ENCODE measurements at places on chromosomes 6 and 20.

- no peak for DNase-seq
Observed at GRCh38 chr6:53756396-53756795, 38.4 kb upstream of the LRRC1 start.

GRCh38 chr6:139337001-139337400 lies 37.4 kb downstream of the CITED2 start:
- no peak for DNase-seq

DNA sequence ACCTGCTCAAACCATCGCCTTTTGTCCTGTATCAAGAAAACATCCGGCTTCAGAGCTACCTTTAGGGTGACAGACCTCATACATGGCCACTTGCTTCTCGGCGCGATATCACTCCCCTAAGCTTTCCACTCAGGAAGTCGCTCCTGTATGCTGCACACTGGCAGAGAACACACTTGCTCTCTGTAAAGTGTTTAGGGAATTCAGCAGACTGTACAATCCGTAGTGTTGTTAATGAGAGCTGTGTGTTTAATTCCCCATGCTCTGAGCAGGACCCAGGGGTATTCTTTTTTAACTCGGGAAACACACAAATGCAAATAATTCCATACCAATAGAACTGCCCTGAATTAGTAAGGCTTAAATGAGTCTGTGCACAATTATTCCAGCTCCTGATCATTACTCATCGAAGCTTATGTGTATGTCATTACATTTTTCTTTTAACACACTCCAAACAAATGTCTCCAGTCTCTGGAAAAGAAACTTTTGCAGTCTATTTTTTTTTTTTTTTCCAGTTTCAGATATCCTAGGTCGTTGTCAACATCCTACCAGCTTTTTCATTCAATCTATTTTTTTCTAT lies 338.7 kb upstream of the ARID1B start:
- DNase-seq, result no peak

- DNase-seq, result no peak
Observed at GRCh38 chr20:37533154-37533715, 5.6 kb upstream of the BLCAP start.

DNA sequence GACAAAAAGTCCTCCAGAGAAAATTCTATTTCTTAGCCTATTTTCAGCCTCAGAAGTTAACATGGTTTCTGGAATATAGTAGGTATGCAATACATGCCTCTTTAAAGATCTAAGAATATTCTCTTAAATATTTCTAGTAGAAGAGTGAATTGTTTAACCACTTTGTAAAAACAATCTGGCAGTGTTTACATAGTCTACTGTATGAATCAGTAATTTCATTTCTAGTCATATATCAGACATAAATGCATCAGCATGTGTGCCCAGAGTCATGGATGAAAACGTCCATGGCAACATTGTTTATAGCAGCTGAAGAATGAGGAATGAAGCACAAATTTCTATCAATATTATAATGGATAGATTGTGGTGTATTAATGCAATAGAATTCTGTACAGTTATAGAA lies 124.9 kb downstream of the NKAIN2 start:
- no peak for DNase-seq

DNA sequence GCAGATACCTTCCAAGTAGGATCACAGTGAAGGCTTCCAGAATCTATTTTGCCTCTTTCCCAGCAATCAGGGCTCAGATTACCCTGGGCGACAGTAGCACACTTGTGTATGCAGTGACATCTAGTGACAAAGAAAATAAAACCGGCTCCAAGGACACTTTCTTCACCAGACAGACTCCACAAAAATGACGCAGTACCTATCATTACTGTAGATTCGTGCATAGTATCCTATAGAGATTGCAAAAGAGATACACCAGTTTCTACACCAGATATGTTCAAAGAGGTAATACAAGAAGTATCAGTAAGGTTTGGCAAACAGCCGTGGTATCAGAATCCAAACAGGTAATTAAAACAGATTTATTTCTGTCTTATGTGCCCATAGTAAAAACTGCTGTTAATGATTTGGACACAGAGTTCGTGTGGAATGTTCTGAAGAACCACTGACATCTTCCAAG lies 600.4 kb upstream of the JAG1 start:
- DNase-seq, result no peak

- no peak for DNase-seq
Observed at GRCh38 chr6:168956884-168957730, 296.5 kb downstream of the THBS2 start.

- no peak for DNase-seq
Observed at GRCh38 chr6:38554700-38555413, 84.9 kb downstream of the BTBD9 start.

DNA sequence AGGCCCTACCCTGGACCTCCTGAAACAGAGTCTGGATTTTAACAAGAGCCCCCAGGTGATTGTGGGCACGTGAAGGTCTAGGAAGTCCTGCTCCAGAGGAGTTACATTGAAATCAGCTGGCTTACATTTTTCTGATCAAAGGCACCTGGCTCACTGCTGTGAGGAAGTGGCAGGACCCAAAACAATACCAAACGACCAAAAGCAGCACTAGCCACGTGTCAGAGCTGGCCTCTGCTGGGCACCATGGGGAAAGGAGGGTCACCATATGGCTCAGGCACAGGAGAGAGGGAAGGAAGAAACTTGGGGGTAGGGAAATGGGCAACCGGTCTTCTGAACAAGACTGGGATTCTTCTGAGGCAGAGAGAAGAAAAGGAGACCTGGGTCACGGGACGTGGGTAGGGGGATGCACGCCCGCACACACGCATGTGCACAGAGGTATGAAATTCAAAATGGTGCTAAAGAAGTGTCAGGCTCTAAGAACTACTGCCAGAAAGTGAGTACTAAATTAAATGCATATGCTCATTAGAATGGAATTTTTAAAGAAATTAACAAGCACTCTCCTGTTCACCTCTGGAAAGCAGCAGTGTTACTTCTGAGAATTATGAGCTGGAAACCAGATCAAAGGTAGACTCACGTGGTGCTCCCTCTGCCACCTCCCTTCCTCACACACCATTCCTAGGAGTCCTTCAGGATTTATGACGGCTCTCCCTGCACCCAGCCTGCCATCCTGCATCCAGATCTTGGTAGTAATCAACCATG lies 113.6 kb downstream of the TRERF1 start:
- DNase-seq, result no peak

GRCh38 chr6:152636021-152636608 lies 1.0 kb downstream of the SYNE1 start:
- no peak for DNase-seq

GRCh38 chr6:88586371-88587149 lies 376.9 kb downstream of the RNGTT start:
- no peak for DNase-seq

DNA sequence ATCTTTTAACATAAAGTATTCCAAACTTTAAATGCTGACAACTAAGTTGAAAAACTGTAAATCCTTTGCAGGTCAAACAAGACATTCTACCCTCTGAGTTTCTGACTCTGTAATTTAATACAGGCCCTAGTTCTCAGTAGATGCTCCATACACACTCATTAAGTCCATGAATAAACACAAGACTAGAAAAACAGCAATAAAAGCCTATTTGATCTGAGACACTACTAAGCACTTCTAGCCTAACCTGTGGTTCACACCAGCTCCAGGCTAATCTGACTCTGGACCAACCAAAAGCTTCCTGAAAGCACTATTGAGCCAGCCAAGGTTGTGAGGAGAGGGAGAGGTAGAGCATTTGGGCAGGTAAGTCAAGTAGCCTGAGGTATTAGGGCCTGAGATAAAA lies 103.9 kb downstream of the EPM2A start:
- no peak for DNase-seq

DNA sequence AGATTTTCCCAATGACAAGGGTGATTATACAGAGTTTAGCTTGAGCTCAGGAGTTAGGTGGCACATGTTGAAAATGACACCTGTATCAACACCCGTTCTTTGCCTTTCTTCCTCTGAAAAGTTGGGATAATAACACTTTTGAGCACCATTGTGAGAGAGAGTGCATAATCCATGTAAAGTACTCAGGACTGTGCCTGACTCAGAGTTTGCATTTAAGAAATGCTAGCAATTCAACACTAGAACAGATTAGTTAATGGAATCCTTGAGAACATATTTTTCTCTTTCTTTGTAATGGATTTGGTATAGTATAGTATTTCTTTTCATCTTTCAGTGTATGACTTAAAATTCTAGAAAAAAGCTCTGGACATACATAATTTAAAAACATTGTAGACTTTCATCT lies 449.2 kb downstream of the GJA1 start:
- DNase-seq, result no peak

GRCh38 chr6:157861814-157862213 lies 38.8 kb downstream of the SNX9 start:
- DNase-seq, result no peak

DNA sequence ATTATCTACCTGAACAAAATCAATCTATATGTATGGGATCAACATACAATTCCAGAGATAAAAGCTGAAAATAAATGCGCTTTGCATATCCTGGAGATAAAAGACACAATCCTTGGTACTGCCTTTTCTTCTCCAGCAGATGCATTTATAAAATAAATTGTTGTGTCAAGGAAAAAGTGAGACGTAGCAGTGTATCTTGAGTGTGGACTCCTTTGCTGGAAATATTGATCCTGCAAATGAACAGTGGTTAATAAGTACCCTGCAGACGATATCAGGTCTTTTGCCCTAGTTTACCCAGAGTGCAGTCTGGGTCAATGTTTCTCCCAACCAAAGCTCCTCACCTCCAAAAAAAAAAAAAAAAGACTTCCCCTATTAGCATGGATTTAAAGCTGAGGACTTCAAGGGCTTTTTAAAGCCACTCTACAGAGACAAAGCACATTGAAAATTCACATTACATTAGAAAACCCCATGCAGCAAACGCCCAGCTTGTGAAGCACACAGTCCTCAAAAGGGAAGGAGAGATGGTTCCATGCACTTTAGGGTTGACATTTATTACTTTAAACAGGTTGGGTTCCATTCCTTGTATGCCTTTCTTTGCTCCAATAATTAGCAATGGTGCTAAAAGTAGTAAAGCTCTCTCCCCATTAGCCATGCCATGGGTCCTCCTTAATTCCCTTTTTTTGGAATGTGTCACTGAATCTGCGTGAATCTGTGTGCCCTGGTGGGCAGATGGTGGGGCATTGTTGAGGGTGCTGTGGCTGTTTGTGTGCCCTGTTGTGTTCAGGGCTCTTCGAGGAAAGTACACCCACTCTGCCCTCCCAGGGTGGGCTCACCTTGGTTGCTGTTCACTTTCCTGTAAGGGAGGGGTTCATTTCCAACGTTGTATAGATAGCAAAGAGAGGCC lies 21.1 kb downstream of the FOXA2 start:
- no peak for DNase-seq

- DNase-seq, result peak; percentile 7
Observed at GRCh38 chr6:99746261-99746895, 139.7 kb downstream of the PRDM13 start.

DNA sequence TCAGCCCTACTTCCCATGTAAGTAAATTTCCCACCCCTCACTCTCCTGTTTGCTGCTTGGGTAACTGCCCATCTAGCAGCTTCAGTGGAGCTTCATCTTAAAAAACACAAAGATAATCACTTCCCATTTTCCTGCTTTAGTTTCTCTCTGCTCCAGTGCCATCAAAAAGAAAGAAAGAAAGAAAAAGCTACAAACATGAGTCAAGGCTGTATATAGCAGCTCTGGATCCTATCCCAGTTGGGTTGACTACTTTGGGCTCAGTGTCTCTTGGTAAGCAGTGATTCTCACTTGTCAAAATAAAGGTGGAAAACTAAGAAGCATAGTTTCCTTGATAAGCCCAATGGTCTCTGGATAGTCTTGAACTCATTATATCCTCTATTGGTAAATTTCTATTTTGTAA lies 48.7 kb upstream of the SRPK1 start:
- no peak for DNase-seq

- no peak for DNase-seq
Observed at GRCh38 chr6:151255811-151256210, 16.0 kb downstream of the AKAP12 start.

DNA sequence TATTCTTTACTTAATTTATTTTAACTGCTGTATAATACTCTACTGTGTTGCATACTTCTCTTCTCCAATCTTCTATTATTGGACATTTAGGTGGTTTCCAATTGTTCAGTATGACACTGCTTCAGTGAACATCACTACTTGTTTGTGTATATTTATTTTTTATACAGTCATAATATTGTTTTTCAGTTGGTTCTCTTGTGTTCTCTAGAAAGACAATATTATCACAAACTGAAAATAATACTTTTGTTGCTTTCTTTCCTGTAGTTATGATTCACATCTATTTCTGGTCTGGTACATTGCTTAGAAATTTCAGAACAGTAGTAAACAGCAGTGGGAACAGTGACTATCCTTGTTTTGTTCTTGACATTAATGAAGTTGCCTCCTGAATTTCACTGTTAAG lies 62.8 kb upstream of the GTSF1L start:
- DNase-seq, result no peak

DNA sequence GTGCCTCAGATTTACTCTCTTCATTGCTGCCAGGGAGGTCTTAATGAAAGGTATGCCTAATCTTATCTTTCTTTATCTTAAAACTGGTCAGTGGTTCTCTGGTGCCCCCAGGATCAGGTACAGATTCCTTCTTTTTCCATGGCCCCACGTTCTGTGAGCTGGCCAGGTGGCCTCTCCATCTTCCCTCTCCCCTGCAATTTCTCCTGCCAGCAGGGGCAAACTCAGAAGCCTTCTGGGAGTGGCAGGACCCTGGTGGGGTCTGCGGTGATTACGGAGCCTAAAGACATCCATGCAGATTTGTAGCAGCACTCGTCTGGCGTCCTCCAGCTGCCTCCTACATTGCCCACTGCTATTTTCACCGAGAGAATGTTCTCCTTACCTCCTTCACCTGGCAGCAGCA lies 95.8 kb downstream of the CCDC170 start:
- DNase-seq, result no peak

GRCh38 chr6:123529058-123529457 lies 107.7 kb downstream of the TRDN start:
- DNase-seq, result no peak
